ENCODE measurements at places on chromosomes 6 and 20. TPM values are rescaled to one million over a fixed set of nuclear protein-coding genes. Genes with fewer than 3 reads are reported as not detected.

DNA sequence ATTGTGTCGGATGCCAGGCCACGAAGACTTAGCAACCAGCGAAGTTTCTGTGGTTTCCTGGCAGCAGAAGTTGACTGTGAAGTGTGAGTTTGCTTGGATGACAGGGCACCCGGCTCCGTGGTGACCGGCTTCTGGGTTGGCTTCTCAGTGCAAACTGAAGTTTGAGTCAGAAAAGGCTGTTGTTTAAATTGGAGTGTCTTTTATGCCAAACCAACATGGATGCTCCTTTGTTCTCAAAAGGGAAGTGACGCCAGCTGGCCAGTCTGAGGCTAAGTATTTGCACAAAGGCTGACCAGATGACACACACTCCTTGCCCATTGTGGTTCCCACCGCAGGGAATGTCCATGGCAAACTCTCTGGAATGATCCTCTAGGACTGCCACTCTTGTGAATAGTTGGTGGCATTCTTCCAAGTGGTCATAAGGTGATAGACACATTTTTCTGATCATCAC, 164.8 kb upstream of the QKI start:
- DNase-seq: no peak

DNA sequence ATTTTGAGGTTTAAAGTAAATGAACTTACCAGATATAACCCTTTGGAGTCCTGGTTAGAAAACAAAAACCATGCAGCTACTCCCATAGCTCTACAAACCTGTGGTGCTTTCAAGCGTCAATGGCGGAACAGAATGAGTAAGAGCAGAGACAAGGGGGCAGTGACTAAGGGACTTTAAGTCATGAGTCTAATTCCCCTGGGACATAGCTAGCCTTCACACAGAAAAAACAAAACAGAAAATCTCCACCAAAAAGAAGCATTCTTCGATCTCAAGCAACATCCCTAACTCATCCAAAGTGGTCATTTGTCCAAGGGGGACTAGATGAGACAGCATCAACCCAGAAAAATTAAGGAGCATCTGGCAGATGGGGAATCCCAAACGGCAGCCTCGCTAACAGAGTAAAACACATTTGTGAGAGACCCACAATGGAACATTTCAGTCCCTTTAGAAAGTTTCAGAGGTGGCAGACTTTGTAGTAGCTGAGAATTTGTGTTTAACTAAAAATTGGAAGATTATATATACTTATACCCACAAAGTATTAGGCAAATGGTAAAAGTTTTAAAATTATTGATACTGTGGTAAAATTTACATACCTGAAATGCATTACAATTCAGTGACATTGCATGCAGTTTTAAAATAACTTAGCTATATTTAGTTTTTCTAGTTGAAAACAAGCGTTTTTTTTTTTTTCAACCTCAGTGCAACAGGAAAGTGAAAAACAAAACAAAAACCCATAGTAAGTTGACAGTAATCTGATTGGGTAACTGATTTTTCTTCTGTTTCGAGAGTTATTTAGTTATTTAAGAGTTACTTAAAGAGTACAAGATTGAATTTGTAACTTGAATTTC, 67.5 kb downstream of the KCNQ5 start:
- DNase-seq: no peak

GRCh38 chr6:11363881-11364576, 131.6 kb upstream of the NEDD9 start:
- DNase-seq: no peak

- no peak for DNase-seq
Measured at GRCh38 chr6:164832410-164832809, 477.0 kb downstream of the C6orf118 start.

The MTHFD1L gene
- 63.2 TPM for total RNA-seq

DNA sequence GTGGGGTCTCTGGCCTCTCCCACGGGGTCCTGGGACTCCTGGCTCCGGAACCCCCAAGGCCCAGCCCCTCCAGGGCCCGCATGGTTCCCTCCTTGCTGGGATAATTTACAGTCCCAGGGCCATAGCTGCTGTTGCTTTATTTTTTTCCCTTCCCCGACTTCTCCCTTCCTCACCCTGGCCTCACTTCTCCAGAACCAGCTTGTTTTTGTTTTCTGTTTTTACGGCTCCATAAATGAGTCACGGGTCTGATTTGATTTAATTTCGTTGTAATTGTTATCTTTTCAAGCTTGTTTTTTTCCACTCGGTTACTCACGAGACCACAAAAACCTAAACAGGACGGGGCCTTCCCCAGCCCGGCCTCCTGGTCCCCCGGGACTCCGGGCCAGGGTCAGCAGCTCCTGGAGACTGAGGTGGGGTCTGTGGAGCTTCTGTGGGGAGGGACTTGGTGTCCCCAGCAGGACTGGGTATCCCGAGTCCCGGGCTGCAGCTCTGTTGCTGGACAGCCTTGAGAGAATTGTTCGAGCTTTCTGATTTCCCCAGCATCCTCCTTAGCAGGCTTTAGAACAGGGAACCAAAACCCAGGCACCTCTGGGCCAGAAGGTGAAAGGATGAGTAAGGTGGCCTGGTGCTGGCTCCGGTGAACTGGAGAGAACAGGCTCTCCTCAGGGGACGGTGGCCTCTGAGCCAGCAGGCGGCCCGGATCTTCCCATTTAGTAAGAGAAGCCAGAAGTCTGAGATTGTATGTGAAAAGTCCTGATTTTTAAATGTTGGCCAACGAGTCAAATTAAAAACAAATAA, 94.9 kb downstream of the CEBPB start:
- no peak for DNase-seq

DNA sequence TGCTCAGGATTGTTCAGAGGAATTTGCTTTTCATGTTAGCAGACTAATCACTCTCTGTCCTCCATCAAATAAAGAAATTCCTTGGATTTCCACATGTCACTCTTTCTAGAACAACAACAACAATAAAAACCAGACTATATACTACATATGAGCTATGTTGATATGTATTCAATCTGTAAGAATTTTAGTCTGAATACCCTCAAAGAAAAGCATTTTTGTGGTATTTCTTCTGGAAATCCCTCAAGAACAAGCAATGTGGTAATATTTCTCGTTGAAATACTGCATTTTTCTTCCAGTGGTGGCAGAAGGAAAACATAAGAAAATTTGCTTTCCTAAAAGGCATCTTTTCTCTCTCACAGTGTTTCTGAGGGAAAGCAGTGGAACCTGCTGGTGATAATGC, 312.6 kb upstream of the RSPO3 start:
- DNase-seq: no peak

GRCh38 chr6:154318721-154319120, 37.9 kb downstream of the IPCEF1 start:
- DNase-seq: no peak

The SLC16A10 gene
- not detected for total RNA-seq

GRCh38 chr20:50460608-50461267, 49.4 kb upstream of the PTPN1 start:
- peak; percentile 95 for DNase-seq

DNA sequence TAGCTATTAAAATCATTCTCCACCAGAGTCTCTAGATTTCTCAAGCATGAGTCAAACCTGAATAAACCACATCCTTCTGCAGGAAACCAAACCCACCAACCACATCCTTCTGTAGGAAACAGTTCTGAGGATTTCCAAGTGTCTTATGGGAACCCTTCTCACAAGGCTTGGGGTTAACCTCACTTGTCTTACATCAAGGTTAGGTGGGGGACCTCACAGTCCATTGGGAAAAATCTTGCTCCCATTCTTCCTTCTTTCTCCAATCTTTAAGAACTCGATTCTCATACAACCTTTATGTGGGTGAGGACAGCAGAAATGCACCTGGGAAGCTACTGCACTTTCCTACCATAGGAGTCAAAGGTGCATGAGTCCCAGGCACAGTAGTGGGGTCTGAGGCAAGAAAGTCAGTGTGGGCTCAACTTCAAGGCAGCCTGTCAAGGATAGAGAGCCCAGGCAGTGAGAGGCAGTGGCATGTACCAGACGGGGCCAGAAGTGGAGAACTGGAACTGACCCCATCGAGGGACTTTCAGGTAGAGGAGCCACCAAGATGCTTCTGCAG, 114.5 kb downstream of the SLC22A3 start:
- DNase-seq: no peak

The SAMD3 gene
- 0.64 TPM for total RNA-seq

The SLC35D3 gene
- total RNA-seq: not detected

The ZNF391 gene
- total RNA-seq: 2.4 TPM

The SIM1 gene
- 2.6 TPM for total RNA-seq

The RNF5 gene
- total RNA-seq: 47.1 TPM

GRCh38 chr6:104459543-104459942, 400.2 kb downstream of the HACE1 start:
- DNase-seq: no peak

- no peak for DNase-seq
Measured at GRCh38 chr6:155193526-155193925, 70.3 kb upstream of the CLDN20 start.

The SOX18 gene
- total RNA-seq: 1.2 TPM

The GPR63 gene
- total RNA-seq: 0.48 TPM

The SAPCD1 gene
- 2.5 TPM for total RNA-seq

GRCh38 chr6:48706310-48706709, 595.3 kb upstream of the PTCHD4 start:
- DNase-seq: no peak

DNA sequence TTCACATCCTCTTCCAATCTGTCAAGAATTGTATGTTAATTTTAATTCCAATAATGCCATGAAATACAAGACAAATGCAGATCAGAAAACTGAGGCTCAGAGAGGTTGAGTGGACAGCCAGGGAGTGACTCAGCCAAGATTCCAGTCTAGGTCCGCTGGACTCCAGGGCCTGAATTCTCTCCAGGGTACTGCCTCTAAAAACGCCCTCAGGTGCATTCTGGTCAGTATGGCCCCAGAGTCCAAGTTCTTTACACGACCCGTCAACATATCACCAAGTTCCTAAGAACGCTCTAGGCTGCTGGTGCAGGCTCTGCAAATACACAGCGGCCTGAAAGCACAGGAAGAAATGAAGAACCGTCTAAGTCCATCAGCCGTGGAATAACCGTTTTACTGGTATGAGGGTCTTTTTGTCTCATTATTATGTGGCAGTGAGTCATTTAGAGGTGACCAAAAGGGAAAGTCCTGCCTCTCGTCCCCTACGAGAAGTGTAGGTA, 709 bp upstream of the ASXL1 start:
- DNase-seq: no peak

The TNXB gene
- total RNA-seq: 13.1 TPM

The HRH3 gene
- total RNA-seq: not detected

DNA sequence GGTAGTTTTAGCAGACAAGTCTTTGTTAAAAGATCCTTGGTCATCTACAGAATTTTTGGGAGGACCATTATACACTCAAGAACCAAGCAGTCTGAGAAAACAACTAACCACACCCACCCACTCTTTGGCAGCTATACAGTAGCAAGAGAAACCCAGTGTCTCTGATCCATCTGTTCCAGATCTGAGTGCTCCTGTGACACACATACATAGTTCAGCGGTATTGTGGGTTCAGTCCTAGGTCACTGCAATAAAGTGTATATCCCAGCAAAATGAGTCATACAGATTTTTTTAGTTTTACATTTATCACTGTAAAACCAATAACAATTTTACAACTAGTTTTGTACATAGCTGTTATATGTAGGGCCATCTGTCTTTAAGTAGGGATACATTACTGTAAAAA, 47.4 kb upstream of the PAK5 start:
- no peak for DNase-seq

The TSBP1 gene
- not detected for total RNA-seq

DNA sequence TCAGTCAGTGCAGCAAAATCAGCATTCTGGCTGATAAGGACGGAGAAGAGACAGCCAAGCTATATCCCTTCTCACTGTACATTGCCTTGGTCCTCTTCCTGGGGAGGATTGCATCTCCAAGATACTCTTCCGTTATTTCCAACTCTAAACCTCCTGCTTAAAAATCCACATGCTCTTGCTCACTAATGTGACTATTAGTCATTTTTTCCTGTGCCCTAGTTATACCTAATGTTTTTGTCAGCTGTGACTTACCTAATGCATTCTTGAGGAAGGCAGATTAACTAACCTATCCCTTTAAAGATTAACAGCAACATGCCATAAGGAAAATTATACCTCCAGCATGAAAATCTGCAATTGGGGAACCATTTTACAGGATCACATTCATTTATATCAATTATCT, 317.6 kb downstream of the BTBD9 start:
- DNase-seq: no peak

- no peak for DNase-seq
Measured at GRCh38 chr6:89581689-89582088, 56.9 kb downstream of the LYRM2 start.

DNA sequence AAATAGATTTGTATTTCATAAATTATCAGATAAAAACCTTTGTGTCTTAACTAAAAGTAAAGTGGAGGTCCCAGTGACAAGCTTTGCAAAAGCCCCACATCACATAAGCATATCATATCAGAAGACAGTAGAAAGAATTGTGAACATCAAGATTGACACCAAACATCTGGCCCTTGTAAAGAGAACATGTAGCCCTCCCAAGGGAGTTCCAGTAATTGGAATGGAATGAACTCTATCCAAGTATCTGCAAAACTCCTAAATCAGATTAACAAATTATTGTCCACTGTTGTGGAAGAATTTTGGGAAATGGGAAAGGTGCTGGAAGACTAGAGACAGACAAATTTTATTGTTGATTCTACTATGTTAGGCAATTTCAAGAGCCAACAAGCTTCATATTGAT, 268.8 kb downstream of the KCNQ5 start:
- DNase-seq: no peak

DNA sequence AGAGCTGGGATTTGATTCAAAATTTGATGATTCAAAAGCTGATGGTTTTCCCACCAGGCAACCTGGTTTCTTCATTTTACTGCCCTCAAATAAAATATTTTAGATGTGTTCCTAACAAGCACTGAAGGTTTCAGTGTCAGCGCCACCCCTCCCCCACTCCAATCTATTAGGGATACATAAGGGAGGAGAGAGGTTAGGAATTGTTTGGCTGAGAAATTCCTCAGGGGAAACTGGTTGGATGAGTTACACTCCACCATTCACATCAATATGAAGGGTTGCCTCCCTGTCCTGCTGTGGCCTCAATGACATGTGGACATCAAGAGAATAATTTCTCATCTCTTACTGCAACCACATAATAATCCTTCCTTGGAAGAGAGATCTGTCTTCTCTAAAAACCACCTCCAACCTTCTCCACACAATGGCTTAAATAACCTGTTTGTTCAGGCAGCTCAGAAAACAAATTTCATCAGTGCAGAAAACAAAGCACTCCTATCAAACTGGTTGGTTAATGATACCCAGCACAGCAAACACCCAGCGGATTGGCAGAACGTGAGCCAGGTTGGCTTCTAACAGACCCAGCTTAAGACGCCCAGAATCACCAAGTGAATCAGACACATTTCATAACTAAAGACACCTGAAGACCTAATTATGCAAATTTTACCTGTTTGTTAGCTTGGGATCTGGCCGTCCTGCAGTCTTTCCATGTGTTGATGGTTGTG, 136.0 kb upstream of the SGK1 start:
- DNase-seq: no peak

- DNase-seq: no peak
Measured at GRCh38 chr6:20952699-20953474, 418.6 kb downstream of the CDKAL1 start.

- no peak for DNase-seq
Measured at GRCh38 chr6:34061348-34061747, 84.5 kb downstream of the GRM4 start.
